ENCODE measurements at places on chromosomes 13 and 19.
A peak's percentile ranks its signal among the peaks of the same experiment; 100 is the strongest.

GRCh38 chr13:78806457-78806856, 147.5 kb upstream of the OBI1 start:
- DNase-seq = no peak

GRCh38 chr13:49760558-49760957, 31.9 kb downstream of the KPNA3 start:
- no peak for DNase-seq

DNA sequence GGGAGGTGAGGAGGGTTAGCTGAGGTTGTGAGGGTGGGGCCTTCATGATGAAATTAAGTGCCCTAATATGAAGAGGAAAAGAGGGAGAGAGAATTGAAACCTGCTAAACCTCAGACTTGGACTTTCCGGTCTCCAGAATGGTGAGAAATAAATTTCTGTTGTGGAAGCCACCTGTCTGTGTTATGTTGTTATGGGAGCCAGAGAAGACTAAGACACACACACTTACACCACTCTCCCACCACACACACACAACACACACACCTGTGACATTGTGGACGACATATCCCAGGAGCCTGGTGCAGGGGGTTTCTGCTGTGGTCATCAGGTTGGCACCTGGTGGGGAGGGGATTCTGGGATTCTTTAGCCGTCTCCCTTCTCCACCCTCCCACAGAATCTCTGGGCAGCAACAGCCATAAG, 14.0 kb downstream of the KLK4 start:
- DNase-seq = no peak

- no peak for DNase-seq
Measured at GRCh38 chr13:30429235-30429634, 6.9 kb downstream of the UBE2L5 start.

GRCh38 chr19:2923510-2923909, 21.3 kb downstream of the ZNF77 start:
- no peak for DNase-seq

DNA sequence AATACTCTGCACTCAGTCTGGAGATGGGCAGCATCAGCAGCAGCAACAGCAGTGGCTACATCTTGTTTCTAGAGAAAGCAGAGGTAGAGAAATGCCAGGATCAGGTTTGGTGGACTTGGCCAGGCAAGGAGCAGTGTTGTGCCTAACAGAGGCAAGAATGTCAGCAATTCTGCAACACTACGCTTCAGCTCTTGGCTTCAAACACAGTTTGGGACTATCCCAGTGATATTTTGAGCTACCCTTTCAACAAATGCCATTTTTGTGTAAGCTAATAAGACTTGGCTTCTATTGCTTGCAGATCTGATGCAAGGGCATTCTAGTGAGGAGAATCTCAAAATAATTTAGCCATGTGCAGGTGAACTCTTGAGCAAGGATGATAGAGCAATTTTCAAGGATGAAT, 271.3 kb downstream of the PCDH20 start:
- no peak for DNase-seq

- no peak for DNase-seq
Measured at GRCh38 chr19:14325863-14326262, 55.4 kb upstream of the ADGRE5 start.

DNA sequence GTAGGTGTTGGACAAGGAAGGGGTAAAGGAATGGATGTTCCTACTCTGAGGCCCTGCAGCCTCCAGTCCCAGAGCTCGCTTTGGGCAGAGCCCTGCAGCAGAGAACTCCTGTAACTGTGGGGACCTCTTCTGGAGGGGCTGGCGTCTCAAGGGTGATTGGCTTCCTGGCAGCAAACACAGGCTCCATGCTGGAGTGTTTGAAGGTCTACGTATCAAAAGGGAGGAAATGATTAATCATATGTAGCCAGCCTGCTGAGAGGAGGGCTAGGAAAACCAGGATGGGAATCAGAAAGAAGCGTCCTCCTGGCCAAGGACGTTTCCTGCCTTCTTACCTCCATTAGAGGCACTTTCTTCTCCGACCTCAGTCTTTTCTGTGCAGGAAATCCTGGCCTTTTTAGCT, 208.5 kb downstream of the TSHZ3 start:
- no peak for DNase-seq

- DNase-seq = no peak
Measured at GRCh38 chr19:55641426-55642152, 787 bp downstream of the ZNF580 start.

- DNase-seq = peak; percentile 10
Measured at GRCh38 chr13:21637296-21637695, 33.3 kb upstream of the MICU2 start.

GRCh38 chr13:30181888-30182651, 125.3 kb downstream of the KATNAL1 start:
- no peak for DNase-seq

- DNase-seq = no peak
Measured at GRCh38 chr19:14391156-14391821, 10.0 kb downstream of the ADGRE5 start.

GRCh38 chr19:40150170-40150569, 41.1 kb upstream of the MAP3K10 start:
- DNase-seq = no peak

- DNase-seq = no peak
Measured at GRCh38 chr13:39788102-39788501, 132.6 kb downstream of the COG6 start.

DNA sequence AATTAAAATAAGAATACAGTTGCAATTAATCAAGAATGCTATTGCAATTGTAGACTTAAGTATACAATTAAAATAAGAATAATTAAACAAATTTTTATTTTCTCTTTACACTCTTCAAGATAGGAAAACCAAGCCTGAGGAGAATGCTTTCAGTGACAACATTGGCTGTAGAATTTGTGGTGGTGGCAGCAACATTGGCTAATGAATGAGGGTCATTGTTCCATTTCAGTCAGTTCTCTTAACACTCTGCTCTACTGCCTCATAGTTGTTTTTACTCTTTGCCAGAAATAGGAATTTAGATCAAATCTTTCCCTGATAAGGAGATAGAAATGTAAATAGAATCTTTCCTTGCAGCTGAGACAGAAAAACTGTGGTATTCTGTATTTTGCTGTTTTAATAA, 391.6 kb downstream of the PCDH20 start:
- no peak for DNase-seq

GRCh38 chr19:8973501-8974091, 36.6 kb downstream of the MUC16 start:
- DNase-seq = no peak

GRCh38 chr13:76715075-76715474, 171.1 kb downstream of the KCTD12 start:
- DNase-seq = no peak
